ENCODE measurements at places on chromosomes 11 and 22. TPM values are rescaled to one million over a fixed set of nuclear protein-coding genes. Genes with fewer than 3 reads are reported as not detected.

Gene FAM227A
- 7.1 TPM for polyA plus RNA-seq

Gene HOATZ
- 7.9 TPM for polyA plus RNA-seq

Gene OR52H1
- not detected for polyA plus RNA-seq

Gene TMEM191B
- polyA plus RNA-seq: not detected

Gene MS4A15
- polyA plus RNA-seq: not detected

Gene TEX54
- polyA plus RNA-seq: 0.37 TPM

Gene METTL15
- polyA plus RNA-seq: 17.7 TPM

Gene NCAM1
- polyA plus RNA-seq: 30.1 TPM

Gene MMP11
- polyA plus RNA-seq: 8.4 TPM

Gene HEPHL1
- polyA plus RNA-seq: 0.20 TPM

Gene OR52I1
- 0.12 TPM for polyA plus RNA-seq

Gene MUC5AC
- polyA plus RNA-seq: 0.06 TPM

Gene SCO2
- 2.0 TPM for polyA plus RNA-seq

Gene ADORA2A
- polyA plus RNA-seq: 31.5 TPM

Gene KDM4D
- polyA plus RNA-seq: 1.8 TPM

Gene SLC22A12
- not detected for polyA plus RNA-seq

Gene PLAAT2
- 0.14 TPM for polyA plus RNA-seq

Gene OR52I2
- not detected for polyA plus RNA-seq

Gene MADD
- 49.5 TPM for polyA plus RNA-seq

Gene SCN2B
- 4.6 TPM for polyA plus RNA-seq

GRCh38 chr11:118607401-118608359 lies at the start of gene PHLDB1:
Gene PHLDB1 (plus strand): TSS chr11:118607615. CDS start chr11:118613837, 6,222 bp downstream.
- no peak for DNase-seq

- no peak for DNase-seq
These were observed 2.3 kb upstream of the SMPD1 start for GRCh38 chr11:6387811-6388599.

DNA sequence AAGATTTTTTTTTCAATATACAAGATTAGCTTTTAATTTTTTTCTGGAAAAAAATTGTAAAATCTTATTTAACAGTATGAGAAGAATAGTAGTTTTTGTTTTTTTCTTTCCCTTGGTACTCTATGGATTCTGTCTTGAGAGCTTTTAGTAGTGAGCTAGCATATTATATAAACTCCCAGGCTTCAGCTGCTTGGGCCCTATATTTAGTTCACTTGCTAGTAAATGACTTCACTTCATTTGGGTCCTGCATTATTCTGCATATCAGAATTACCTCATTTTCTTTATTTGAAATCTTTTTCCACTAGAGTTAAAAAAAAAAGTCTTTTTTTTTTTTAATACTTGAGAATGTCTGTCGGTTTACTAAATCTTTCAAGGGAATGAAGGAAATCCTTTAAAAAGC lies 33.1 kb downstream of the HIPK3 start:
- DNase-seq: no peak

- DNase-seq: no peak
These were observed 166.8 kb downstream of the NTM start for GRCh38 chr11:131537196-131537595.

GRCh38 chr22:39498368-39498767 lies 3.7 kb upstream of the MIEF1 start:
- no peak for DNase-seq

DNA sequence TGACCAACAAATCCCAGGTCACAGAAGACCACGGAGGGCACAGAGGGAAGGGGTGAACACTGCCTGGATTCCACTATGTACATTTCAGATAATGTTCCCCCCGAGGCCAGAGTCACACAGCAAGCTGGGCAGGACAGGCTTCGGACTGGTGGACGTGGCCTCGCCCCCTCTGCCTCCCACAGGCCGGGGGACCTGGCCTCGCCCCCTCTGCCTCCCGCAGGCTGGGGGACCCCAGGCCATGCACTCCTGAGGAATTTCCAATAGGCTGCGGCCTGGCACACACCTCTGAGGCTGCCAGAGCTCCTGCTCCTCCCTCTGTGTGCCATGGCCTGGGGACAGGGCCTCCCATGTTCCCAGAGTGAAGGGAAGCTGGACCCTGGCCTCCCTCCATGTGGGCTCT lies 1352.8 kb downstream of the BRD1 start:
- no peak for DNase-seq

- no peak for DNase-seq
These were observed 7.3 kb downstream of the RGL4 start for GRCh38 chr22:23698094-23698493.

GRCh38 chr11:64103277-64103985 lies 62.5 kb downstream of the MACROD1 start:
- DNase-seq: no peak

DNA sequence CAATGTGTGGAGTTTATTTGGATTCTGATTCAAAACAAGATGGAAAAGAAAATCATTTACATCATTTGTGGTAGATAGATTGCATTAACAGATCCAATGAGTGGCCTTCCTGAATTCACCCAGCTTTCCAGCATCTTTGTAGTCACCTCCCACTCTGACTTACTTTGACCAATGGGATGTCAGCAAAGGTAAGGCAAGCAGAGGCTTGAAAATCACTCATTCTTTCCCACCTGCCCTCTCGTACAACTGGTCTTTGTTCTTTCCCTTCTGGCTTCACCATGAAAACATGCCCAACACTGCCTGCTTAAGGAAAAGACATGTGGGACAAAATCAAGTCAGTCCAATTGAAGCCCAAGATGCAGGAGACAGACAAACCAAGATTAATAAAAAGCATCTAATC lies 202.1 kb downstream of the TTC28 start:
- no peak for DNase-seq

- DNase-seq: no peak
These were observed 1.6 kb downstream of the RTCB start for GRCh38 chr22:32410459-32410858.

- no peak for DNase-seq
These were observed 28.7 kb downstream of the MPPED1 start for GRCh38 chr22:43440556-43440955.

- DNase-seq: no peak
These were observed 23.8 kb upstream of the OAF start for GRCh38 chr11:120186774-120187591.

GRCh38 chr22:39129081-39129480 lies 23.4 kb downstream of the CBX7 start:
- DNase-seq: no peak

- no peak for DNase-seq
These were observed 31.0 kb upstream of the RFPL3 start for GRCh38 chr22:32326647-32327046.

DNA sequence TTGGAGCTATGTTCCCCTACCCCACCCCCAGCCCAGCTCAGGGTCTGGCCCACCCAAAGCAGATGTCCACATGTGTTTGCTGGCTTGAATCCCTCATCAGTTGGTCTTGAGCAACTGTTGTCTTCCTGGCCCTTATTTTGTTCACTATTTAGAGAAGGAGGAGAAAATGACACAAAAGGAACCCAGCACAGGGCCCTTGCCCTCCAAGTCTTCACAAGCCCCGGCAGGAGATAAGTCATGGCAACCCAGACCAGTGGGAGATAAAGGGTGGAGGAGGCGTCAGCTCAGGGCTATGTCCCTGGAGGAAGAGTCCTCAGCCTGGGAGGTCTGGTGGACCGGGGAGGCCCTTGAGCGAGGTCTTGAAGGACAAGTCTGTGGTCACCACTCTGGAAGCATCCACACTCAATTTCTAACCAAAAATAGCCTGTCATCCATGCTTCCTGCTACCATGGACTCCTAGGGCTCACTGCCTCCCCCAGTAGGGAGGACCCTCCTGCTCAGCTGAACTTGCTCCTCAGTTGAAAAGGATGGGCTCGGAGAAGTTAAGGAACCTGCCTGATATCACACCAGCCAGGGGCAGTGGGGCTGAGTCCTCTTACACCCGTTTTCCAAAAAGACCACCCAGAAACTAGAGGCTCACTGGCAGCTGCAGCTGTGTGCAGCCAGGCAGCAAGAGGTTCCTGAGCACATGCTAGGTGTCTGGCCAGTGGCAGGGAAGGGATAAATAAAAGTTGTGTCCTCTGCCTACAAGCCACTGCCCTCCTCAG lies 1.8 kb upstream of the RAB3IL1 start:
- no peak for DNase-seq

- DNase-seq: no peak
These were observed 148.7 kb upstream of the MTMR2 start for GRCh38 chr11:96072592-96072991.

DNA sequence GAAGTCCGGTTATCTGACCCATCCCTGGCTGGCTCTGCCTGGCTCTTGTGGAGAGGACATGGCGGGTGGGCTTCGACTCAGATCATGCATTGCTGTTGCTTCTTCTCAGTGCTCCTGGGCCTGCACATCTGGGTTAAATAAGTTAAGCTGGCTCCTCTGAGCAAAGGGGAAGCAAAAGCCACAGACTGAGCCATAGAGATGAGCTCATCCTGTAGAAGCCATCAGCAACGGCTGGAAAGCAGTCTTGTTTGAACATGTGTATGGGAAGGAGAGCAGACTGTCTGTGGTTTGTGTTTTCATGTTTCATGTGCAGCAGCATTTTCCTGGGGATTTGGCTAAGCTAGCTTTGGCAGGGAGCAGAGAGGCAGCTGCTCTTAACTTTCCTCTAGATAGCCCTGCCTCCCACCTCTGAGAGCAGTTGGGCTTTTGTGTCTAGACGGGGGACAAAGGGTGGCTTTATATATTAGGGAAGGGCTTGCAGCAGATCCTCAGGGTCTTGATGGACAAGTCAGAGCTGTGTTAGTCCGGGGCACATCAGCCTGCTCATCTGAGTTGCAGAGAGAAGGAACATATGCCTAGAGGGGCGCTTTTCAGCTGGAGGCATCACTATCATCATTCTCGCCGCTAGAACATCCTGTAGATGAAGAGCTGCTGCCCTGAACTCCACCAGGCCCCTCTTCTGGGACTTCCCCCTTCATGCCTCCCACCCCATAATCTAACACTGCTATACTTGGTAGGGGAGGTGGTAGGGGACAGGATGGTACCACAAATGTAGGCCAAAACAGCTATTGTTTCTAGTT lies 14.9 kb downstream of the DCPS start:
- no peak for DNase-seq

DNA sequence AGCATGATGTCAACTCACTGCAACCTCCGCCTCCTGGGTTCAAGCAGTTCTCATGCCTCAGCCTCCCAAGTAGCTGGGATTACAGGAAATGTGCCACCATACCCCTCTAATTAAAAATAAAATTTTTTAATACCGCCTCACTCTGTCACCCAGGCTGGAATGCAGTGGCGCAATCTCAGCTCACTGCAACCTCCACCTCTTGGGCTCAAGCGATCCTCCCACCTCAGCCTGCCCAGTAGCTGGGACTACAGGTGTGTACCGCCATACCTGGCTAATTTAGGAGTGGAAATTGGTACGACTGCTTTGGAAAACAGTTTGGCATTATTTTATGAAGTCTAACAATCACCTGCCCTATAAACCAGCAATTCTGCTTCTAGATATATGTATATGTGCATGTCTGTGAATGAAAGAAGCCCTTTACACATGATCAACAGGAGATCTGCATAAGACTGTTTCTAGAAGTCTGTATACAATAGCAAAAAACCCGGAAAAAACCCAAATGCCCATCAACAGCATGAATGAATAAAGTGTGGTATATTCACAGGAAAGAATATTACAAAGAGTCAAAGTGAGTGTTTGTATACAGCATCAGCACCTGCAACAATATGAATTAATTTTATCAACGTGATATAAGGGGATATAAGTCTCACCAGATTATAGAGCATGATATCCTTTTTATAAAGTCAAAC lies 16.0 kb downstream of the SLC35F2 start:
- no peak for DNase-seq

DNA sequence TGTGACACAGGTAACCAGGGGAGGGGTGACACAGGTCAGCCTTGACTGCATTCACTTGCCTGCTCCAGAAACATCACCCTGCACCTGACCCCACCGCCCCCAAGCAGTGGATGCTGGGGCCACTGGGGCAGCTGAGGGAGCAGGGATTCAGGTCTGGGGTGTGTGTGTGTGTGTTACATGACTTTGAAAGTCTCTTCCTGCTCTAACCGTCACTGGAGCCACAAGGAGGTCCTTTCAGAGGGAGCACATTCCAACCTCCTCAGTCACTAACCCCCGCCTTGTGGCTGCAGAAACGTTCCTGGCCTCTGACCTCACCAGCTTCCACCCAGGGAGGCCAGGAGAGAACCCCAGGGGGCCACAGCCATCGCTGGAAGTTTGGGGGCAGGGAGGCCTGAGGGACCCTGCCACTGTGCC lies 2.9 kb upstream of the FOSL1 start:
- DNase-seq: no peak
